ENCODE measurements at places on chromosomes 11 and 22.

GRCh38 chr22:47188261-47189055 lies 426.0 kb downstream of the TBC1D22A start:
- DNase-seq, result peak; percentile 75

DNA sequence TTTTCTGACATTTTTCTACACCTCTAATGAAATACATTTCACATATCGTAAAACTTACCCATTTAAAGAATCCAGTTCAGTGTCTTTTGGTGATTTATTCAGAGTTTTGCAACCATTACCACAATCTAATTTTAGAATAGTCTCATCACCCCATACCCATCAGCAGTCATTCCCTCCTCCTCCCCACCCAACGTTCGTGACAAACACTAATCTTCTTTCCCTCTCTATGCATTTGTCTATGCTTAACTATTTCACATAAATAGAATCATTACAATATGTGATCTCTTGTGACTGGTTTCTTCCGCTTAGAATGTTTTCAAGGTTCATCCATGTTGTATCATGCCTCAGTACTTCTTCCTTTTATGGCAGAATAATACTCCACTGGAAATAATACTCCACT lies 9.5 kb downstream of the TTC28 start:
- DNase-seq, result no peak

GRCh38 chr11:64759722-64760719 lies at the start of gene PYGM:
Gene PYGM, minus strand, starts transcription at chr11:64759974. Its CDS starts 76 bp downstream, at chr11:64759898.
- DNase-seq, result no peak

DNA sequence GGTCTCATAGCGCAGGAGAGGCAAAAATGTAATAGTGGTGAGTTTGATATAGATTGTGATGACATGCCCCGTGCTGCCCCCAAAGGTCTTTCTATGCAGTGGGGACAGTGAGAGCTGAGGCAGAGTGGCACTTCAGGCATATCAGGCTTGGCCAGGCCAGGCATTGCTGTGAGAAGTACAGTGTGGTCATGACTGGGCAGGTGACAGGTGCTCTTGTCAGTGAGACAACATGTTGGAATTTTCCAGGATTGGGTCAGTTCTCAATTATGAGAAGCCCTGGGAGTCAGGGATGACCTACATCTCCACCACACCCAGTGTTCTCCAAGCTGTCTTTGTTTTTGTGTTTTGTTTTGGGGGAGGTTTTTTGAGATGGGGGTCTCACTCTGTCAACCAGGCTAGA lies 3.7 kb downstream of the SNAP29 start:
- no peak for DNase-seq

- no peak for DNase-seq
Observed at GRCh38 chr11:103545551-103545950, 436.3 kb downstream of the DYNC2H1 start.

DNA sequence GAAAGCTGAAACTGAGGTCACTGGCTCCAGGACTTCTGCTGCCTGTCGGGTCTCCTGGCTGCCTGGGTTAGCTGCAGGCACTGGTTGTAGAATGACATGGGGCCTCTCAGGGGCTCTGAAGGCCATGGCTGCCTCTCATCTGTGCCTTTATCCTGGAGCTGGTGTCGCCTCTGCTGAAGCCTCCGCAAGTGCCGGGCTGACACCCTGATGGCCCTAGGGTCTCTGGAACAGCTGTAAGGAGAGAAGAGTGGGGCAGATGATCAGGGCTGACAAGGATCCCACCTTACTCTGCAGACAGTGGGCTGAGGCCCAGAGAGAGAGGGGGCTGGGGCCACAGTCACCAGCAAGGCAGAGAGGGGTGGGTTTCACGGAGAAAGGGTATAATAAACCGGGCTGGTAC lies 4.6 kb downstream of the PLA2G3 start:
- no peak for DNase-seq

DNA sequence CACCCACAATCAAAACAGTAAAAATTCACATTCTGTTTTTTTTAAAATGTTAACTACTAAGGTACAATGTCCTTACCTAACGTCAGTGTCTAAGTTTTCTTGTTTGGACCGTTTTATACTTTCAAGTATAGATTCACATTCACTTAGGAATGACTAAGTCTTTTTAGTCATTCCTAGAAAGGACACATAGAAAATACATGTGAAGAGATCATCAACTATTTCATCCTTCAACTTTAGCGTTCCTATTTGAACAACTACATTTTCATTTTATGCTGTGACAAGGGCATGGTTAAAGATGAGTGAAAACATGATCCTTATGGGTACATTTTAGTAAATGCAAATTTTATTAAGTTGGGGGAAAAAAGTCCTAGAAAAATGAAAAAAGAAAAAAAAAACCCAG lies 62.8 kb downstream of the DDX10 start:
- no peak for DNase-seq

DNA sequence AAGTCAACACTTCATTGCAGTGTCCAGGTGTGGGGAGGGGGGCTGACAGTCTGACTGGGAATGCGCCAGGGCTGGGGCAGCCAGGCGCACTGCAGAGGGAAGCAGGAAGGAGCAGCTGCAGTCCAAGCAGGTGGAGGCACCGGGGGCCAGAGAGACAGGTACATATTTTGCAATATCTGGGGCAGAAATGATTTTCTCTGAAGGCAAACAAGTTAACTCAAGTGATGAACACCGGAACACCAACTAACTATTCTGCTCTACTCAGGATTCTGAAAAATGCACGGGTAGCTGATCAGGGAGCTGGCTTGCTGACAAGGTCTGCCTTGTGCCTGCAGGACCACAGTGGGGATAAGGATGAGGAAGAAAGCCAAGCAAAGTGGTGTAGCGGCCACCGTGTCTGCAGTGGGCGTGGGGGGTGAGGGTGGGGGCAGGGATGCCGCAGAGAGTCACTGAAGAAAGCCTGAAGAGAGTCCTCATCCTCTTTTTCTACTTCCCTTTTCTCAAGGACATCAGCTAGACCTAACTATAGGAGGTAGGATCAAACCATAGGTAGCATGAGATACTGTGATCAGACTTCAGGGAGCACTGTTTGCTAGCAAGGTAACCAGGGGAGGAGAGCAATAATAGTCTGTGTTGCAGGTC lies 83.4 kb downstream of the SCN3B start:
- no peak for DNase-seq

DNA sequence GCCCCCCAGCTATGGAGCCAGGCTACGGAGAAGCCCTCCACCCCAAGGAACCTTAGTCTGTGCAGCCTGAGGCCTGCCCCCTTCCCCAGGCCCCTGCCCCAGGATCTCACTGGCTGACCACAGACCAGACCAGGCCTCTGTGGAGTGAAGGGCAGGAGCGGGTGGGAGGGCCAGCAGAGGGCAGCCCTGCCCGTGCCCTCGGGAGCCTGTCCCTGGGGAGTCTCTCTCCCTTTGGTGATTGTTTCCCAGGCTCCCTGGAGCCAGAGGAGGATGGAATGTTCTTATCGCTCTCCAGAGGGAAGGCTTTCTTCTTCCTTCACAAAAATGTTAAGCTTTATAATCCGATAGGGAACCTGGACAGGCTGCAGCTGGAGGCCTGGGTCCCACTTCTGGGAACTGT lies 455.3 kb downstream of the SOX6 start:
- DNase-seq, result no peak

DNA sequence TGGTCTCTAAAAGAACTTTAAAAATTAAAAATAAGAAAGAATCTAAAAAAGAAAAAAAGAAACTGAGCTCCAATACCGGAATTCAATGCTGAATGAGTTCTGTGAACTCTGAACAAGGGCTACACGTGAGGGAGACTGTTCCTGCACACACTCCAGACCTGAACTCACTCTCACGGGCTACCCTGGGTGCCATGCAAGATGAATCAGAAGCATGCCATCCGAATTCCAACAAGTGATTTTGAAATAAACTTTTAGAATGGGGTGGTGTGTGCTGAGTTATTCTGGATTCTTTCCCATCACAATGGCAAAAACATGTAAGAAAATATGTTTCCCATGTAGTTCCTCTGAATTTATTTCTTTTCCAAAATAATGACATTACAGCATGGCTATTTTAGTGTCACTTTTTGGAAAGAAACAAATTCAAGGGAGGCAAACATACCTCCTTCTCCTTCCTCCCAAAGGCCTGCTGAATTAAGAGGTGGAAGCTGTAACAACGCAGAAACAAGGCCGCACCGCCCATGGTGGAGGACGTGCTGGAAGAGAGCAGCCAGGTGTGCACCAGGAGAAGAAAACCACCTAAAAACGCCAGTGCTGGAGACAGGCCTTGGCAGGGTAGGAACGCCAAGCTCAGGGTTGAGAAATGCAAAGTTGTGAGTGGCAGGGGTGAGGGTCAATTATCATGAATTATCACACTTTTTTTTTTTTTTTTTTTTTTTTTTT lies 63.2 kb upstream of the ARFGAP3 start:
- no peak for DNase-seq

DNA sequence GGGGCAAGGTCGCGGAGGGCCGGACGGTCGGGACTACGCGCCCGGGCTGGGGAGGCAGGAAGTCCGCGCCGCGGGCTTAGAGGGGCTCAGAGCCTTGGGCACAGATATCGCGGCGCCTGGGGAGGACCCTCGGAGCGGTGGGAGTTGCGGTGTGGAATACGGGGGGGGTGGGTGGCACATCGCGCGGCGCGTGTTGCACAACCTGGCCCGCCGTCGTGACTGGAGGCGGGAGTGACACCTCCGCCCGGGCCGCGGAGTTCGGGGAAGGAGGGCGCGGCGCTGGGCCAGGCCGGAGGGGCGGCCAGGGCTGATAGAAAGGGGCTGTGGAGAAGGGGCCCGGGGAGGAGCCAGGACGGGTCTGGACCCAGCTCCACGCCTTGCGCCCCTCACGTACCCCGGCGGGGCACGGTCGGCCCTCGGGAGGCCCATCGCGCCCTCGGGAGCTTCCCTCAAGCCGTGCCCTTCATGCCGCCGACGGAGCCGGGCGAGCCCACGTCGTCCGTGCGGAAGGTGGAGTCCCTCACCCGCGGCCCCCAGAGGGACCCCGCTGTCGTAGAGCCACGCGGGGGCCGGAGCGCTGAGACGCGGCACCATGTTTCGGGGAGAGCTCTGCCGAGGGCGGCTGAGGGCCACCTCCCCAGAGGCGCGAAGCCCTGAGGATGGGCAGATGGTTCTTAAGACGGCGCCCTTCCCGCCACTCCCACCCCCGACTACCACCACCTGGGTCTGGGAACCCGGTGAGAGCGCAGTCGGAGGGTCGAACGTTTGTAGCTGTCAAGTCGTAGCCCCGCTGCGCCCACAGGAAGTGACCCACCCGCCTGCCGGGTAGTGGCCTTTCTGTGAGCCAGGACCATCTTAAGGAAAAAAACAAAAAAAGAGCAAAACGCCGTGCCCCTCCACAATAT lies 729 bp downstream of the IL17RA start:
- DNase-seq, result no peak

- DNase-seq, result no peak
Observed at GRCh38 chr11:119519796-119520195, 96.8 kb upstream of the THY1 start.

- no peak for DNase-seq
Observed at GRCh38 chr11:111733016-111733415, 33.2 kb downstream of the PPP2R1B start.

- DNase-seq, result no peak
Observed at GRCh38 chr22:23104187-23104971, 34.1 kb downstream of the GNAZ start.

- DNase-seq, result no peak
Observed at GRCh38 chr22:30309951-30310741, 16.6 kb downstream of the TBC1D10A start.

DNA sequence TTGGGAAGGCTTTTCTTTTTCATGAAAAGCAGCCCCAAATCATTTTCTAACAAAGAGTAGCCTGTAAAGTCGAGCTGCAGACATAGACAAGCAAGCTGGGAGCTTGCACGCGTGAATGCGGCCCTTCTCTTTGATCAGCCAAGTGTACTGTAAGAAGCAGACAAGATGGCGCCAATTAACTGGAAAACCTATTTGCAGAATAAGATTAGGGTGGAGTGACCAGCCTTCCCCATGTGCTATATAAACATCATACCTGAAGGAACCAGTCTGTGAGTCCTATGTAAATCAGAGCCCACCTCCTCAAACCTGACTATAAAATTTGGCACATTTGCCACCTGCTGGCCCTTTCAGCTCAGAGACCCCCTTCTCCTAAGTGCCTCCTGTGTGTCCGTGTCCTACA lies 982.7 kb downstream of the OPCML start:
- no peak for DNase-seq

- DNase-seq, result no peak
Observed at GRCh38 chr11:114109206-114110090, 49.9 kb downstream of the ZBTB16 start.

GRCh38 chr11:102323542-102324251 lies 6.4 kb downstream of the BIRC3 start:
- DNase-seq, result no peak

DNA sequence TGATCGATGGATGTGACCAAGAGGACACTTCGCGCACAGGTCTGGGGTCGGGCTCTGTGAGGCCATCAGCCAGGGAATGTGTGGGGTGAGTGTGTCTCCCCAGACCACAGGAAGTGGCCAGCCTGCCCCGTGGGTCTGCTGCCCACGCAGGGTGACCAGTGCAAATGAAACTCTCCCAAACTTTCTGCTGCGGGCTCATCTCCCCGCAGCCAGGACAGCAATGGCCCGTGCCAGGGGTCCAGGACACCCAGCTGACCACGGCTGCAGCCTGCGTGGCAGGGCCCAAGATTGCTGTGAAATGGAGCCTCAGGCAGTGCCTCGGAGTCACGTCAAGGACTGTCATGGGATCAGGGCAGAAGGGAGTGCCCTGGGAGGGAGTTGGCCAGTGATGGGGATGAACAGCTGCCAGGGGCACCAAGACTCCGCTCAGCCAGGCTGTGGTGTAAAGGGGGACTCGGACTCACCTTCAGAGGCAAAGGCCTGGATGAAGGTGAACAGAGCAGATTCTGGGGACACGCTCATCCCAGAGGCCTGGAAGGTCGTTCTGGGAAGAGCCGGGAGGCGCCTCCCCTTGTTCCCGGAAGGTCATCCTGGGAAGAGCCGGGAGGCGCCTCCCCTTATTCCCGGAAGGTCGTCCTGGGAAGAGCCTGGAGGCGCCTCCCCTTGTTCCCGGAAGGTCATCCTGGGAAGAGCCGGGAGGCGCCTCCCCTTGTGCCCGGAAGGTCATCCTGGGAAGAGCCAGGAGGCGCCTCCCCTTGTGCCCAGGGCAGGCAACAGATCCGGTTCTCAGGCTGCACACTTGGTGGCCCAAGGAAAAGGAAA lies 252.6 kb downstream of the BRD1 start:
- DNase-seq, result peak; percentile 84

DNA sequence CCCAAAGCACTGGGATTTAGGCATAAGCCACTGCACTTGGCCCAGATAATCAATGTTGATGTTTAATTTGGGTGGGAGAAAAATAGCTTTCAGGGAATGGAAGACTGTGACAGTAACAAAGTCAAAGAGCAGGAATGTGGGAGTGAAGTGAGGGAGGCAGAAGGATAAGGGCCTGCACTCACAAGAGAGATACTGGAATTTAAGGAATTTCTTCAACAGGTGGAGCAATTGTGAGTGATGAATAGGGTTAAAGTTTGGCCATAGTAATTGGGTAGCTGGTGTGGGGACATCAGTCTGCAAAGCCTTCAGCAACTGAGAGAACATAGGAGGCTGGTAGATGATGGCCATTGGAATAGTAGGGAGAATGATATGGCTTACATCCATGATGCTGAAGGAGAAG lies 8.6 kb upstream of the APBB1 start:
- no peak for DNase-seq

All from osteocyte (in vitro differentiated cells).